ENCODE measurements at places on chromosomes 2 and 18.

- no peak for DNase-seq
These were observed 5.9 kb upstream of the MAP4K3 start for GRCh38 chr2:39443009-39443408.

GRCh38 chr2:128438091-128438490 is 119.4 kb upstream of the HS6ST1 start:
- no peak for DNase-seq

DNA sequence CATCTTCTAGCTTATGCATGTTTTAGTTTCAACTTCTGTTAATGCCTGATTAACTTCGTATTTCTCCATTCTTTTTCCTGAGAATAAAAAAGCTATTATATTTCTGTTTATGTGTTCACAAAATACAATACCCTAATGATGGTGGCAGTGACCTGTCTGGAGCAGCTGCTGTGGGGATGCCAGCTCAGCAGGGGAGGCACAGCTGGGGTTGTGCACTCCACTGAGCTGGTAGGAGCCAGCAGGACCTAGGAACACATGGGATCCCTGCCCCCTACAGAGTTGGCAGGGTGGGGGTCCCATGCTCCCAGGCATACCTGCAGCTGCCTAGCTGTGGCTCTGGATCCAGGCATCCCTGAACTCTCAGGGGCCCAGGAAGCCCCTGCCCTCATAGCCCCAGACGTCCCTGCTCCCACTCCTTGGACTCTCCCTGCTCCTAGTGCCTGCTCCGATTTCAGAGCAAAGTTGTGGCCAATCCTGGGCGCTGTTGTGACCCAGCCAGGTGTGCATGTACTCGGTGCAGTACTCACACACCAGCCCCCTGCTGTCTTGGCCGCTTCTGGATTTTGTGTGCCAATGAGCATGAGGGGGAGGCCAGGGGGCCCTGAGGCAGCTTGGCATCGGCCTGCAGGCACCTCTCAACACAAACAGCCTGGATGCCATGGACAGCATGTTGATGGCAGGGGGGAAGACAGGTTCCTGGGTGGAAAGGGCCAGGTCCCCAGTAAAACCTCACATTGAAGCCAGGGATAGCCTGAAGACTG is 546.0 kb downstream of the ZNF804A start:
- DNase-seq: no peak

DNA sequence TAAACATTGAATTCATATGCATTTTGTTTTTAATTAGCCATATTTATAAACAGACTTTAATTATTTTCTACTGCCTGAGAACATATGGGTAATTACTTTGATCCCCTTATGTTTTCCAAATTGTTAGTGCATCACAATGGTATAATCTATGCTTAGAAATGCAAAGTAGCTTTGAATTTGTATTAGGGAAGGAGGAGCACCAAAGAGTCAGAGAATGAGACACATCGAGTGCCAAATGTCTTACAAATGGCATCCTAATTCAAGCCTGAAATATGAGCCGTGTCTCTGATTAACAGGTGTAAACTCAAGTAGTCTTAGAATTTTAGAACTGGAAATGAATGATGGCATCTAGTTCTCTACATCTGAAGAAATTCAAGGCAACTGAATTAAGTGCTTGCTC is 8.7 kb upstream of the HNMT start:
- DNase-seq: no peak

DNA sequence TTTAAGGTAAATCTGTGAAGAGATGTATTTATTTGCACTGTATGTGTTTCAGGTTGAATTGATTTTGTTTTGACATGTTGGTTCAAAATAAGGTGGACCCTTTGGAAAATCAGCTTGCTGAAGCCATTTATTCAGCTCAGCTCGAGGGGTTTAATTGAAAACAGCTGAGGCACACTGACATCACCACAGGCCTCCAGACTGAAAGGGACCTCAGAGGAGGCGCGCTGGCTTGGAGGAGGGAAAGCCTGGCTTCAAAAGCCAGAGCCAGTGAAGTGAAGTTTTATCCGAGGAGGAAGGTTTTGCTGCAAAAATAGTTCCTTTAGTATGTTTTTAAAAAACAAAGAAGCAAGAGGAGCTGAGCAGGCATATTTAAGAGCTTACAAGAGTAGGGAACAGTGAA is 26.9 kb upstream of the DNMT3A start:
- no peak for DNase-seq

DNA sequence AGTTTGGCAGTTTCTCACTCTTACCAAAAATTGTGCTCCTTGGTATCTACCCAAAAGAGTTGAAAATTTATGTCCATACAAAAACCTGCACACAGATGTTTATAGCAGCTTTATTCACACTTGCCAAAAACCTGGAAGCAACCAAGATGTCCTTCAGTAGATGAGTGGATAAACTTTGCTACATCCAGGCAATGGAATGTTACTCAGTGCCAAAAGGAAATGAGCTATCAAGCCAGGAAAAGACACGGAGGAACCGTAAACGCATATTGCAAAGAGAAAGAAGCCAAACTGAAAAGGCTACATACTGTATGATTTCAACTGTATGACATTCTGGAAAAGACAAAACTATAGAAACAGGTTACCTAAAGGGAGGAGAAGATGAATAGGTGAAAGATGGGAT is 36.1 kb downstream of the TMEM163 start:
- peak; percentile 85 for DNase-seq

DNA sequence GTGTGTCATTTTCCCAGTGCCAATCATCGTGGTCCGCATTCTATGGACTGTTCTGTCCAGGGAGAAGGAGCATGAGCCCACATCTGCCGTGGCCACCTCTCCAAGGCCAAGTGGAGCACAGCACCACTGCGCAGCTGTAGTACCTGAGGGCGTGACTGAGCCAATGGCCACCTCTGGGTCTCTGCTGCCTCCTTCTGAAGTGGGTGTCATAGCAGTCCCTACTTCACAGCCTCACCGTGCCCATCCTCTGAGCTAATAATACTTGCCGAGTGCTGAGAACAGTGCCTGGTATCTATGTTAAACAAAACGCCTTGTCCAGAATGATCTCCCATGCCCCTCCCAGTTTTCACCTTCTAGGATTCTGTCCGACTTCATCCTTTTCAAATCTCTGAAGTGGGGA is 256.1 kb downstream of the PRKCE start:
- no peak for DNase-seq

GRCh38 chr2:226583715-226584114 is 215.9 kb downstream of the IRS1 start:
- DNase-seq: peak; percentile 10

- no peak for DNase-seq
These were observed 1103.3 kb upstream of the NRXN1 start for GRCh38 chr2:52135235-52135634.

- no peak for DNase-seq
These were observed 8.2 kb downstream of the SMARCAL1 start for GRCh38 chr2:216420367-216421101.

- no peak for DNase-seq
These were observed 24.6 kb downstream of the CROCC2 start for GRCh38 chr2:240930631-240931318.

DNA sequence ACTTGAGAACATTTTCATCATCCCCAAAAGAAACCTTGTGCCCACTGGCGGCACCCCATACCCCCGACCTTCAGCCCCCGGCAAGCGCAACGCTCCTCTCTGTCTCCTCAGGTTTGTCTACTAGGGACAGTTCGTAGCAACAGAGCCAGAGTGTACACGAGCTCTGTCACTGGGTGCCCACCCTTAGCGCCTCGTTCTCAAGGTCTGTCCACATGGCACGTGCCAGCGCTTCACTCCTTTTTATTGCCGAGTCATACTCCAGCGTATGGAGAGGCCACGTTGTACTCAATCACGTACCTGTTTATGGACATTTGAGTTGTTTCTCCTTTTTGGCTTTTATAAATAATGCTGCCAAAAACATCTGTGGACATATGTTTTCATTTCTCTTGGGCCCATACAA is 30.3 kb upstream of the GPC1 start:
- no peak for DNase-seq

DNA sequence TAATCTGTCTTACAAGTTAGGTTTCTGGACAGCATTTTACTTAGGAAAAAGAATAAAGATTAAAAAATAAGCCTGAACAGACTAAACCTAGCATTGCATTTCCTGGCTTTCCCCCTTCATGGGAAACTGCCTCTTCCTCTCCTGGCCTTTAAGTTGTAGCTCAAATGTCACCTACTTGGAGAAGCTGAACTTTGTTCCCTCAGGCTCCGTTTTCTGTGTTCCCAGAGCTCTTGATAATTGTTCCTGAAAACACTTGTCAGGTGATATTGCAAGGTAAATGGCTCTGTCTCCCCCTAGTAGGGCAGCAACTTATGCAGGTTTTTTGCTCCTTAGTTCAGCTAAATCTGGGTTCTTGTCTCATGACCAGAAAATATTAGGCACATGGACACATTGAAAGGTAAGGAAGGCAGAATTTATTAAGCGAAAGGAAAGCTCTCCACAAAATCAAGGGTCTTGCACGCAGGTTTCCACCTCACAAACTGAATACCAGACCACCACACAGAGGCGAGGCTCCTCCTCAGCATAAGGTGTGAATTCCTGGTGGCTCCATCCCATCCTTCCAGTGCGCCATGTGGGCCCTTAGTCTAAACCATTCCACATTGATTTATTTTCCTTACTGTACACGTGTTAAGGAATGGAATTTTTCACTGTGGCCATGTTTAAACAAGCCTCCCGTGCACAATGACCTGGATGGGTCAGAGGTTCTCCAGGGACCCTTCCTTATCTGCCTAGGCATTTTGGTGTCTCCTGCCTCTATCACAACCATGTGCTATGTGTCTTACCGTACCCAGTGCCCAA is 229.3 kb downstream of the HNMT start:
- DNase-seq: no peak

DNA sequence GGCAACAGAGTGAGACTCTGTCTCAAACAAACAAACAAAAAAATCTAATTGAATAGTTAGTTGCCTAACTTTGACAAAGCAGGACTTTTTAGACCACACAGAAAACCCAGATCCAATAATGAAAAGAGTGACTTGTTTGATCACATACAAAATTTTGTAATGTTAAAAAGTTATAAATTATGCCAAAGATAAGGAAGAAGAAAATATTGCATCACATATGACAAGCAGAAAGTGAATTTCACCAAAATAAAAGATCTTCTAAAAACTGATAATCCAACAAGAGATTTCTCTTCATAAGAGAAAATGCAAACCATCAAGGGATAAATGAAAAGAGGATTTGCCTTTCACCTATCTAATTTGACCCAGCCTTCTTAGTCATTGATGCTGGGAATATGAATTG is 2.8 kb upstream of the RMP24 start:
- DNase-seq: no peak

GRCh38 chr2:65868177-65868576 is 435.8 kb upstream of the SPRED2 start:
- DNase-seq: no peak

DNA sequence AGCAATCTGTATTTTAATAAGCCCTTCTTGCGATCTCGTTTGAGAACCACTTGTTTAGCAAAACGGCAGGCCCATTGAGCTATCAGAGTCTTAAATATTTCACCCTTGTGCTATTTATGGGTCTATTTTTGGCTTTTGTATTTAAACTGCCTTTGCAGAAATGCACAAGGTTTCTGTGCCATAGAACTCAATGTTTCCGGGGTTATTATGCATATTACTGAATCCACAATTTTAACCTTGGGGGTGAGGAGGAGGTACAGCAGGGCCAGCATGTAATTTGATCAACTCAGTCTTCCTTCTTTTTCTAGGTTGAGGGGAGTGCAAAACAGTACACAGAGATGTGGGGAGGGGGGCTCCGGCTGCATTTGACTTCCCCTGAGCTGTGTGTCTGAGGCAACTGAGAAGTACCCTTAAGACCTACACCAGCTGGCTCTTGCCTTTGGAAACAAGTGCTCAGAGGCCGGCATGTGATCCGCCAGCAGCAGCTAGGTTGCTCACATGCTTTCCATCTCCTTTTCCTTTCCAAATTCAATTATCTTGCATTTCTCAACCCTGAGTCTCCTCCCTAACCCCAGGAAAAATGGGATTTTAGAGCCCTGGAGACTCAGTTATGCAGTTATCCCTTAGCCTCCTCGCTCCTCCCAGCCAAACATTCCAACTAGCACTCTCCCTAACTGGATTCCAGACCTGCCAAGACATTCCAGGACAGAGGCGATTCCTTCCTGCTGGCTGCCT is 103.0 kb downstream of the HNRNPLL start:
- no peak for DNase-seq

GRCh38 chr2:145156199-145156598 is 636.3 kb upstream of the ZEB2 start:
- no peak for DNase-seq

- DNase-seq: no peak
These were observed 159.7 kb upstream of the FBXO11 start for GRCh38 chr2:48066000-48066399.

DNA sequence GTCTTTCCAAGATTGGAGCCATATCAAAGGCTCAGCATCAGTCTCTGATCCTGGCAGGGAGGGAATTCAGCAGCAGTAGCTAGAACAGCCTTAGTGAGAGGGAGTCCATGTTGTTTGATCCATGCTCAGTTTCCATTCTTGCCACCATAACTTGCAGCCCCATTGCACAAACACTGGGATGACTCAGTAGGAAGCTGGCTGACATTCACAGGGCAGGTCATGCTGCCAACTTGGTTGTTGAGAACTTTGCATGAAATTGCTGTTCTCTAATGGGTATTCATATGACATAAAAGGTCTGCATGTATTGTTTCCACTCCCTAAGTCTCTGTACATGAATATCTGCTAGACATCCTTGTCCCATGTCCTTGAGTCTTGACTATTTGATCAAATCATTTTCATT is 29.9 kb upstream of the STAT4 start:
- peak; percentile 27 for DNase-seq

- no peak for DNase-seq
These were observed 30.6 kb upstream of the SPP2 start for GRCh38 chr2:234019896-234020295.

GRCh38 chr2:19292007-19292406 is 66.4 kb downstream of the OSR1 start:
- no peak for DNase-seq

DNA sequence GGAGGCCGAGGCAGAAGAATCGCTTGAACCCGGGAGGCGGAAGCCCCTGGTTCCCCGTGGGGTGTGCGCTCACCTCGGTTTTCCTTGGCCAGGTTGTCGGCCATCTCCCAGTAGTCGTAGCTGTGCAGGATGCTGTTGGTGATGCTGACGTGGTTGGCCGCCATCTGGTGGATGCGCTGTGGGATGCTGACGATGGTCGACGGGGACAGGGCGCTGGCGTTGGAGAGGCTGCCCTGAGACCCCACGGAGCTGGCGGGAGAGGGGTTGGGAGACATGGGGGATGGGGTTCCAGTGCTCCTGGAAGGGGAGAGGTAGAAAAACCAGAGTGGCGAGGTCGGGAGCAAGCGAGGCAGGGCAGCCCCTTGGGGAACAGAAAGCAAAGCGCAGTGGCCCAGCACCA is 64.4 kb upstream of the REV1 start:
- peak; percentile 26 for DNase-seq

GRCh38 chr18:45870419-45870818 is 44.9 kb downstream of the SIGLEC15 start:
- DNase-seq: no peak
